ENCODE measurements at places on chromosomes 7 and 10.
A peak's percentile ranks its signal among the peaks of the same experiment; 100 is the strongest.

- peak; percentile 62 for DNase-seq
Measured at GRCh38 chr7:156022483-156023459, 210.5 kb upstream of the SHH start.

GRCh38 chr10:13571541-13571940 is 15.2 kb upstream of the PRPF18 start:
- no peak for DNase-seq

DNA sequence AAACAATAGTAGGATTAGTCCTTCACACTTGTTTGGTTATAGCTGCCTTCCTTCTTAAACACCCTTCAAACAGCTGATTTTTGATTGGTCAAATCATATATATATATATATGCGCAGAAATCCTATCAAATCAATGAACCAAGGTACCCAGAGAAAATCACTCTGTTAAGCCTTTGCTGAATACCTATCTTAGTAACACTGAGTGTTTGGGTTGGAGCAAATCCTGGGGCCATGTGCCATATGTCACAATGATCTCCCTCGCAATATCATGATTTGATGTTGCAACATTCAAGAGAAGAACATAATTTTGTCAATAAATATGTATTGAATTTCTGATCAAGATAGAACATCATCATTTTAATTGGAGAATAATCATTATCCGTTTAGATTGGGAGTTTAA is 795.6 kb downstream of the REEP3 start:
- no peak for DNase-seq

DNA sequence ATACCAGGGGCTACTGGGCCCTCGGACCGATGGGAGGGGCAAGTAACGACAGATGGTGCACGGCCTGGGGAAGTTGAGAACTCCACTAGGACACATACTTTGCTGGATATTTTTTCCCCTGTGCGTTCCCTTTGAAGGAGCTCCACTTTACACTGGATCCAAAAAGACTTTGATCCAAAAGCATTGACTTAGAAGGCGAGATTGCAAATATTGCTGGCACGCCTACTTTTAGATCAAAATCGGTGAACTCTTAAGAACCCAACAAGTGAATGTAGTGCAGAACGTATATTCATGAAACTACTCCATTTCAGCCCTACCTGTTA is 436 bp upstream of the SLC25A13 start:
- no peak for DNase-seq

DNA sequence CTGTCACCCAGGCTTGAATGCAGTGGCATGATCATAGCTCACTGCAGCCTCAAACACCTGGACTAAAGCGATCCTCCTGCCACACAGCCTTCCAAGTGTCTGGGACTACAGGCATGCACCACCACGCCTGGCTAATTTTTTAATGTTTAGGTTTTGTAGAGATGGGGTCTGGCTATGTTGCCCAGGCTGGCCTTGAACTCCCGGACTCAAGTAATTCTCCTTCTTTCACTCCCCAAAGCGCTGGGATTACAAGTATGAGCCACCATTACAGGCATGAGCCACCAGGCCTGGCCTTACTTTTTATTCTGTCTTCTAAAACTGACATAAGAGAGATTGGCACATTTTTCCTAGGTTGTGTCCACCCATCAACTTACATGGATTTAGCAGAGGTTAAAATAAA is 33.3 kb downstream of the TACC2 start:
- no peak for DNase-seq

DNA sequence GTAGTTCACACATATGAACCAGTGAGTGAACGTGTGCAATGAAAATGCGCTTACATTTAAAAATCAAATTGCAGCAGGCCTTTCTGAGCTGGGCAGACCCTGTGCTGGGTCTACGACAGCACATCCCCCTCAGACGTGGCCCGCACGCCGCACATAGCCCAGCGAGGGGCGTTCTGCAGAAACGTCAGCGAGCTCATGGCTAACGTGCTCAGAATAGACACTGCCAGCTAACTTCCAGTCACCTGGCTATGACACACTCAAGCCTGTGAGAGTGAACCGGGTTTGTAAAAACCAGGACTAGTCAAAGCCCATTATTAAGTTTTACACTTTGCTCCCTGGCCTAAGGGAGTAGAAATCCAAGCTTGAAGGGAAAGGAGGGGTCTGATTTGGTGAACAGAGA is 108.1 kb upstream of the INSIG1 start:
- no peak for DNase-seq

GRCh38 chr7:87225696-87226095 is 6.2 kb upstream of the TMEM243 start:
- DNase-seq, result no peak

DNA sequence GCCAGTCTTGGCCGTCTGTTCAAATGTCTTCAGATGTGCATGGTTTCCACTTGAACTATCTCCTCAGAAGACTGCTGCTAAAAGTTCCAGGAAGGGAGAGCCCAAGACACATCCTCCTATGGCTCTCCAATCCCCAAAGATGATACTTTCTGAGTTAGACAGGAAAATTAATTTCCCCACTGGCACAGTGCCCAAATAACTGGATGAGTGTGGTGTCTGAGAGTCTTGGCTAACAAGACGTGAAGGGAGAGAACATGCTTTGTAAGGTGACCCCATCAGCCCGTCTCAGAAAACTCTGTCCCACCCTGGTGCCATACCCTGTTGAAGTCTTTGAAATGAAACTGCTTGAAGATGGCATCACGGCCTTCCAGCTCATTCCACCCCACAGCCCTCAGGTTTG is 2.9 kb downstream of the PCBD1 start:
- no peak for DNase-seq

DNA sequence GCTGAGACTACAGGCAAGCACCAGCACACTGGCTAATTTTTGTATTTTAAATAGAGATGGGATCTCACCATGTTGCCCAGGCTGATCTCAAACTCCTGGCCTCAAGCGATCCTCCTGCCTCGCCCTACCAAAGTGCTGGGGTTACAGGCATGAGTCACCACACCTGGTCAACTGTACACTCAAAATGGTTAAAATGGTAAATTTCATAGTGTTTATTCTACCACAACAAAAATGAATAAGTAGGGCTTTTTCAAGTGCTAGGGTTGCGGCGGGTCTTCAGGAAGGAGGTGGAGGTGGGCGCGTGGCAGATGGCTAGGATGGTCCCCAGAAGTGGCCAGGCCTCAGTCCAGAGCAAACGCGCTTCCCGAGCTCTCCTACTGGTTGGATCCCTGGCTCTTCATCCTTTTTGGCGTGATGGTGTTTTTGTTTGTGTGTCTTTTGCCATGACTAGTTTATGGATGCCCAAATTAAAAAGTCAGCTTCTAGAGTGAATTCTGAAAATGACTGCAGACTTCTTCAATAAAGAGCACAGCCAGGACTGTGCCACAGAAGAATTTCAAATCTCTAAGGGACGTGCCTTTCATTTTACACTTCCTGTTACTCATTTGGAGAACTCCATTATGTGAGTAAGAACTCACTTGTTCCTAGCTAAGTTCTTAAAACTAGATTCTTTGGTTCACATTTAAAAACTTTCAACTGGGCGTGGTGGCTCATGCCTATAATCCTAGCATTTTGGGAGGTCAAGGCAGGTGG is 73.9 kb downstream of the TMEM130 start:
- DNase-seq, result no peak

GRCh38 chr7:25656071-25656470 is 427.8 kb upstream of the NPVF start:
- DNase-seq, result no peak

DNA sequence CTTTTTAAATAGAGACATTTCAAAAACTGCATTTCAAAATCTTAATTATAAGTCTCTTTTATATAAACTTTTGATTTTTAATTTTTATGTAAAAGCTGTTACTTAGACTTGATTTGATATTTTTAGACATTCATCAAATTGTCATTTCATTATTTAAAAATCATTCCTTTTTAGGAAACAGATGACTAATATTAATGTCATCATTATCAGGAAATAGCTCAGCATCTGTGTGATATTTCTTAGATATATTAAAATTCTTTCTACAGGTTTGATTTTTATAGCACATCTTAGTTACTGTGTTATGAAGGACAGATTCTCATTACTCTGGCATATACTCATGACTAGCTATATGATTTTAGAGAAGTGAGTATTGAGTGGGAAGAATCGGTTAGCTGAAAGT is 17.2 kb downstream of the RUNDC3B start:
- DNase-seq, result no peak

DNA sequence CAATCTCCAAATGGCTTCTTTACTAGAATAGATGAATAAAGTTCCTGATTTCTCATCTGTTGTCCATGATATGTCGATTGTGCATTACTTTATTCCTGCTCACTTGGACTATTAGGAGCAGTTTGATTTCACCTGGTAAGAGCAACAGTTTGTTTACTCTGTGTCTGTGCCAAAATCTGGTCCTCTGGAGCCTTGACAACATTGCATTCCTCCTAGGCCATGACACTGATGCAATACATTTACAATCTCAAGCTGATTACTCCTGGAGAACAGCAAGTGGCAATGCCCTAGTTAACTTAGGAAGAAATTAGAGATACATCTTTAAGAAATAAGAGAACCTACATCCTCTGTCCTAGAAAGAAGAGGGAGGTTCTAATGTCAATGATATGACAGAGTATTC is 71.8 kb downstream of the SGCE start:
- DNase-seq, result no peak

- no peak for DNase-seq
Measured at GRCh38 chr10:78953113-78953798, 115.5 kb upstream of the ZMIZ1 start.

DNA sequence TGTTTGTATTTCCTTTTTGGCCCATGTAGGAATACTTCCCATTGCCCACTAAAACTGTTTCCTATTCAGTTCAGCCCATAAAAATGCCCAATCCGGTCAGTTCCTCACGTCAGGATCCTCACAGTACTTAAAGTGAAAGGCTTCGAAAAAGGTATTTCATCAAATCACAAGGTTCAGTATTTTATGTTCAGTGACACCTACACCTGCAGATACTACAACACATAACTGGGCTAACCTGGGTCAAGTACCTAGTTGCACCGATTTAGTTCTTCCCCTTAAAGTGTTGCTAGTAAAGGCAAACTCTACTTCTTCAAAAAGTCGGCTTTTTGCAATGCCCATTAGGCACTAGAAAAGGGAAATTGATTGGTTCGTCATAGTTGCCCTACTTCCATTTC is 1.1 kb downstream of the SNX13 start:
- DNase-seq, result no peak

- DNase-seq, result no peak
Measured at GRCh38 chr7:117219485-117219884, 103.4 kb downstream of the WNT2 start.

GRCh38 chr10:10865913-10866312 is 151.8 kb upstream of the CELF2 start:
- no peak for DNase-seq

DNA sequence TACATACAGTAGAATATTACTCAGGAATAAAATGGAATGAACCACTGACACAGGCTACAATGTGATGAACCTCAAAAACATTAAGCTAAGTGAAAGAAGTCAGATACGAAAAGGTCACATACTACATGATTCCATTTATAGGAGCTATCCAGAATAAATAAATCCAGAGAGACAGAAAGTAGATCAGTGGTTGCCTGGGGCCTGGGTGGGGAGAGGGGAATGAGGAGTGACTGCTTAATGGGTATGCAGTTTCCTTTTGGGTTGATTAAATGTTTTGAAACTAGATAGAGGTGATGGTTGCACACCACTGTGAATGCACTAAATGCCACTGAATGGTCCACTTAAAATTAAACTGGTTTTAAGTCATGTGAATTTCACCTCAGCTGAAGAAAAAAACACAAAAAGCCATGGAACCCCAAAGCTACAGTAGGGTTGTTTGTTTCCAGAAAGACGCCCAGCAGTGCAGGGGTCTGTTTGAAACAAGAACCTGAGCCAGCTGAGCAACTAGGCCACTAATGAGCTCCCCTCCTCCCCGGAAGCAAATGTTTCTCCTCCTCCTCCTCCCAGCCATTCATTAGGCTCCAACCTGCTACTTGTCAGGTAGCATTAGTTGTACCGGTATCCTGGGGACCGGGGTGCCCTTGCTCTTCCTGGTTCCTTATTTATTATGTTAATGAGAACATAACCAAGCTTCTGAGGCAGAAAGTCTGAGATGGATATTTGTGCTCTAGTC is 168.4 kb downstream of the EVX1 start:
- DNase-seq, result no peak

DNA sequence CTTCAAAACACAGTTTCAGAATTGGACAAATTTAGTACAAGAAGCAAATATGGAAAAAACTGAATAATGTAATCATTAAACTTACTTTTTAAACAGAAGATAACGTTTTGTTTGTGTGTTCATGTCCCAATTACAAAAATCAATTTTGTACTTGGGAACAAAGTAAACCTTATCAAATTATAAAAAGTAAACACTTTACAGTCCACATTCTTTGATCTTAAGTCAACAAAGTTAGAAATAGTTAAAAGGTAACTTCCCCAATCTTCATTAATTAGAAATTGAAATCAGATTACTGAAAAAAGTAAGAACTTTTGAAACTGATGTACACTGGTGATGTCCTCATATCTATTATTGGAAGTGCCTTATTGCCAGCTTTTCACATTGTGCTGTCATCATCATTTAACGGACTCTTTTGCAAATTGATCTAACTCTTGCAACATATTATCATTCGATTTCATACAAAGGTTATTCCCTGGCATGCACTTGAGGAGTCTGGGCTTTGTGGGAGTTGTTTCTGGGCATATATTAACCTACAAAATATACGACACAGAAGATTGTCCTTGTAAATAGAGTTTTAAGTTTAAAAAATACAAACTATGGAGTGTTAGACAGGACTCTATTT is 15.1 kb upstream of the CYP2E1 start:
- DNase-seq, result no peak

- DNase-seq, result no peak
Measured at GRCh38 chr10:3136336-3136735, 36.2 kb downstream of the PITRM1 start.

DNA sequence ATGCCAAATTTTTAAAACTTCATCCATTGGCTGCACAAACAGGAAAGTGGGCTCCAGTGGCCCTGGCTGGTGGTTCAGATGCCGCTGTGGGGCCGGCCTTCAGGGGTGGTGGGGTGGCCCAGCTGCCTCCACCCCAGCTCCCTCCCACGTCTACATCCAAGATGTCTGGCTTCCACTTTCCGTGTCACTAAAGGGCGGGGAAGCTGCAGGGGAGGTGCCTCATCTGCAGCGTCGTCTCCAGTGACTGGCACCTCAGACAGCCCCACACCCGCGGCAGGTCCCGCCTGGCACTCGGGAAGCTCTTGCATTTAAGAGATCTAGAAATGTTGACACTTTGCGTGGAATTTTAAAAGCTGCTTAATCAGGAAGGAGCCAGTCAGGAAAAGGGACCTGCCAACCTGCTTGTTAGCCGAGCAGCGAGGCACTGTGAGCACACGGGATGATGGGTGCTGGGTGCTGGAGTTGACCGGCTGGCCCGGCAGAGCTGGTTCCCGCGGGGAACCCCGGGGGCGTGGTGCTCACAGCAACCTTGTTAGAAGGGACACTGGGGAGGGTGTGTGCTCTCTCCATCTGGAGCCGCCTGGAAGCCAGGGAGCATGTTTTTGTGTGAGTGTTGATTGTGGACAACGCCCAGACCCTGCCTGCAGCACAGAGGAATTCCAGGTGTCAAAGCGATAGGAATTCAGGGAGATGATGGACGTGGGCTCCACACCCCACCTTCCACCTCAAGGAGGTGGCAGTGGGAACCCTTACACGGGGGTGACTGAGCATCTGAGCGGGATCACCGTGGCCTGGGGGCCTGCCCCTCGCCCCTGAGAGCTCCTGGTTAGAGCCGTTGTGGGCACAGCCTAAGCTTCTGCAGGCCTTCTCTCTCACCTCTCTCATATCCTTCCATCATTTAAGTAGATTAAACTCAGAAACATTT is 320.5 kb downstream of the PTPRN2 start:
- DNase-seq, result peak; percentile 77

Data from lower leg skin (tissue), 4 donors.